Left lung (tissue), 14 donors: ENCODE measurements at places on chromosomes 1 and 21. TPM values are rescaled to one million over a fixed set of nuclear protein-coding genes. Genes with fewer than 3 reads are reported as not detected.

DNA sequence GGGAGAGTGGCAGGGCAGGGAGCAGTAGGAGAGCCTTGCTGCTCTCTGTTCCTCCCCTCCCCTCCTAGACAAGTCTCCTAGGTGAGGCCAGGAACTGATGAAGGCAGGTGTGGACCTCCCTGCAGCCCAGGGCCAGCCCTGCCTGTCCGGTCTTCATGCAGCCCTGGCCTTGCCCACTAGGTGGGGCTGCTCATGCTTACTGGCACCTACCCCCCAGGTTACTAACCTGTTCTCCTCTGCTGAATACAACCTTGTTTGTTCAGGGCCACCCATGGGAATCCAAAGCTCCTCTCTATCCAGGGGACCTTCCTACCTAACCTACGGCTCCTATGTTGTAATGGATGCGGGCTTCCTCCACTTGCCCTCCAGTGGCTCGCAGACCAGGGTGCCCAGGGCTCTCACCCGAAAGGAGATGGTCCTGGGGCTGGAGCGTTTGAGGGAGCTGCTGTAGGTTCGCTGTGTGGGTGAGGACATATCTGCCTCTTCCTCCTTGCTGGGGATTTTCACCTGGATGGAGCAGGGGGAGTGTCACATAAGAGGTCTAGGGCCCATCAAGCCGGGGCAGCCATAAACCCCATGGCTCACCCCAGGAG, 7.9 kb upstream of the TNNT2 start:
- peak; percentile 85 for DNase-seq

DNA sequence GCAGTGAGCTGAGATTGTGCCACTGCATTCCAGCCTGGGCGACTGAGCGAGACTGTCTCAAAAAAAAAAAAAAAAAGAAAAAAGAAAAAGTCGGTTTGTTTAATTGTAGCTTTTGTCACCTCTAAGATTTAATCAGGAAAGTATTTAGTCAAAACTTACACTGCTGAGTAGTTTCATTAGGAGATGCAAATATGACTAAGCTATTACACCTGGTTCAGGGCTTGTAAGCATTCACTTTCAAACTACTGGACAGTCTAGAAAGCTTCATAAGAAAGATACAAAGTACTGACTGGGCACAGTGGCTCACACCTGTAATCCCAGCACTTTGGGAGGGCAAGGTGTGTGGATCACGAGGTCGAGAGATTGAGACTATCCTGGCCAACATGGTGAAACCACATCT, 75.9 kb upstream of the CACYBP start:
- DNase-seq, result no peak

TNFAIP8L2 gene
- polyA plus RNA-seq, result 3.2 TPM

DNA sequence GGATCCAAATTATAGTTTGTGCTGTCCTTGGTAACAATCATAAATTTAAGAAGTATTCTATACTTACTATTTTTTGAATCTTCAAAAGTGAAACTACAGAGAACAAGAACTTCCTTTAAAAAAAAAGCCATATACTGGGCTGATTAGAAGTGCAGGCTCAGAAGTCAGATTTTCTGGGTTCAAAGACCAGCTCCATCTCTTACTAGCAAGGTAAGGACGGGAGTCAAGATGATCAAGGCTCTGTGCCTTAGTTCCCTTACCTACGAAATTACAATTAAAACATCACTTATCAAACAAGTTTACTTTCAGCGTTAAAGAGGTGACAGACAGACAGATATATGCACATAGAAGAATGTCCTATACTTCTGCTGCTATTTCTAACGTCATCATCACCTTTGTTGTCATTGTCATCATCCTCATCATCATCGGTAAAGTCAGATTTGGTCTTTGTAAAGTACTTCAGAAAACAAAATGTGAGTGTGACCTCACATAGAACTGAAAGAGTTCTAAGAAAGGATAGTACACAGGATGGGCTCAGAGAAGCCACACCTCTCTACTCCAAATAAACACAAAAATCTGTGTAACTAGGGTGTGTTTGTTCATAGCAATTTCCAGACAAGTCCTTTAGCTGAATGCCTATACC, 178.7 kb downstream of the VAV3 start:
- DNase-seq, result no peak

GRCh38 chr1:19462781-19463503, 22.4 kb downstream of the CAPZB start:
- DNase-seq, result no peak

DNA sequence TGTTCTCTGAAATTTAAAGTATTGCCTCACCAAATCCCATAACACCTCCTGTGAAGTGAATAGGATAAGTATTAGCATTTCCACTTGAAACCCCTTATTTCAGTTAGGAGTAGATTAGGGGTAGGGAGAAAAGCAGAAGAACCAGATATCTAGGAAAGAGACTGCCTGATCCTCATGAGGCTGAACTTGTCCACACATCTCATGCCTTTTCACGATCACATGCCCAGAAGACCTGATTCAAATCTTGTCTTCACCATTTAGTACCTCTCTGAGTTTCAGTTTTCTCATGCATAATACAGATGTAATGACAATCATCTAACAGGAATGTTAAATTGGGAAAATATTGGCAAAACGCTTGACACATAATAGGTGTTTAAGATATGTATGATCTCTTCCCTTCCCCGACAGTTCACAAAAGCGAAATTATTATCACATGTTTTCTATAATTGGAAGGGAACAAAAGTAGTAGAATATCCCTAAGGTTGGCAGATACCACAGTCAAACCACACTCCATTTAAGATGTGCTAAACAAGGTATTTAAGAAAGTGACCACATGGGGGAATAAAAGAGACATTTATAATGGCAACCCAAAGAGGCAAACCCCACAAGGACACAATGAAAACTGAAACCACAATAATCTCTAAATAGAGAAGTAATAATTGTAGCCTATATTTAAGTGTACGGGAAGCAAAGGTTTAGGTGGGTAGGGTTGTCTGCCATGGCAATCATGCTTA, 25.2 kb downstream of the GFI1 start:
- no peak for DNase-seq

GRCh38 chr21:14383596-14384180, 742 bp upstream of the HSPA13 start:
- DNase-seq, result peak; percentile 37

- DNase-seq, result no peak
Observed at GRCh38 chr1:96703186-96703585, 18.4 kb upstream of the PTBP2 start.

GRCh38 chr21:39341249-39341923, 7.5 kb downstream of the HMGN1 start:
- DNase-seq, result no peak

- no peak for DNase-seq
Observed at GRCh38 chr1:171277534-171277933, 29.2 kb downstream of the FMO1 start.

DNA sequence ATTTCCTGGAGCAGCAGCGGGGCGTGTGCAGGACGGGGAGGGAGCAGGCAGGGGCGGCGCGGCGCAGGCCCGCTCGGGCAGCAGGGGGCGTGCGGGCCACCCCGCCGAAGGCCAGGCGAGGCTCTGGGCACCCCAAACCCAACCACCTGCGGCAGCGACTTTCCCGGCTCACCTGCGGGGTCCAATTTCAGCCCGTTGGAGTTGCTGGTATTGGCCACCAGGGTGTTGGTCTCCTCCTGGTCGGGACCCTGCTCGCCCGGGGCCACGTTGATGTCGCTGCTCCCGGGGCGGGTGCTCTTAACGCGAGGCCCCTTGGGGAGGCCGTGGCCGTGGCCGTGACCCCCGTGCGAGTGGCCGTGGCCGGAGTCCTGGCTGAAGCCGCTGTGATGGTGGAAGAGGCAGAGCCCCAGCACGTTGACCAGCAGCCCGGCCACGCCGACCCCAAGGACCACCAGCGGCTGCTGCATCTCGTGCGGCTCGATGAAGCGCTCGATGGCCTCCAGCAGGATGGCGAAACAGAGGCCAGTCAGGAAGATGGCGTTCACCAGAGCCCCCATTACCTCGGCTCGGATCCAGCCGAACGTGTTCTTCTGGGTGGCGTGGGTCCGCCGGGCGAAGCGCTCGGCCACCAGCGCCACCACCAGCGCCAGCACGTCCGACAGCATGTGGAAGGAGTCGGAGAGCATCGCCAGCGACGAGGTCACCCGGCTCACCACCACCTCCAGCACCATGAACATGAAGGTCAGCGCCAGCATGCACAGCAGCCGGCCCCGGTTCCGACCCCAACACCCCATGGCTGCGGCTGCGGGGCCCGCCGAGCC, 932 bp downstream of the SLC30A1 start:
- peak; percentile 97 for DNase-seq

DNA sequence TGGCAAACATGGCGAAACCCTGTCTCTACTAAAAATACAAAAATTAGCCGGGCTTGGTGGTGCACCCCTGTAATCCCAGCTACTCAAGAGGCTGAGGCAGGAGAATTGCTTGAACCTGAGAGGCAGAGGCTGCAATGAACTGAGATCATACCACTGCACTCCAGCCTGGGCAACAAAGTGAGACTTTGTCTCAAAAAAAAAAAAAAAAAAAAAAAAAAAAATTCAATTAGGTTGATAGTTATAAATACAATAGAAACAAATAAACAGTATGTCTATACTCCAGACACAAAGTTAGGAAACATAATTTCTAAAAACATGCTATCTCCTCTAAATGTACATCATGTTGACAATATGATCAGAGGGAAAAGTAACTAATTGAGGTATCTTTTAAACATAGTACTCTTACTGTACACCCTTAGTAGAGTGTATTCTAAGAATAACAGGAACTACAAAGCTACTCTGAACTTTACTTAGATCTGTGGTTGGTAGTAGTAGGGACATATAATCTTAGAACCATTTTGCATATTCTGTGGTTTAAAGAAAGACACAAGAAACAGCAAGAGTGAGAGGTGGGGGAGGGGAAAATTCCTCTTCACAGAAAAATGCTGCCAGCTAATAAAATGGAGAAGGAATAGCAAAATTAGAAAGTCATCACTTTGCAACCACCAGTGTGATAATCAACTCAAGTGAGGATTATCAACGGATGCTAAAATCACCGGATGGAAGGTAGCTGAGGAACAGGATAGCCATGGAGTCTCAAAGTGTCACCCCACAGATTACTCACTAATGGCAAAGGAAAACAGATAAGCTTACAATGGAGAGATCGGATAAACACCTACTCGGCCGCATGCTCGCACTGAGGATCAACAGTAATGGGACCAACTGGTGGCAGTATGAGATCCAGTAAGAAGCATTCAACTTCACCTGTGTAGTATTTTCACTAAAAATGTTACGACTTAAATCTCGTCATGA, 35.0 kb downstream of the MTOR start:
- DNase-seq, result no peak

DNA sequence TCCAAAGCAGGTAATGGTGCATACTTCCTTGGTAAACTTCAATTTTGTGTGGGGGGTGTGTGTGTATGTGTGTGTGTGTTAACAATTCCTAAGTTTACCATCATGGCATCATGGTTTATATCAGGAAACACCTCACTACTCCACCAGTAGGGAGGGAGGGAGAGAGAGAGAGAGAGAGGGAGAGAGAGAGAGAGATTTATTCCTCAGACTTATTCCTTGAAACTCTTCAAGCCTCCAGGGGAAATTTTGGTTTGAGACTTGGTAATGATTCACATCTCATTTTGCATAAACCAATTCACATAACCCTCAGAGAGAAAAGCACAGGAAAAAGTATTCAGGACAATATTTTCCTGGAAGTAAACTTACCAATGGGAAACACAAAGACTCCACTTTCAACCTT, 115.0 kb downstream of the TTLL7 start:
- DNase-seq, result no peak

GRCh38 chr1:57361516-57361915, 62.3 kb downstream of the DAB1 start:
- DNase-seq, result no peak

DNA sequence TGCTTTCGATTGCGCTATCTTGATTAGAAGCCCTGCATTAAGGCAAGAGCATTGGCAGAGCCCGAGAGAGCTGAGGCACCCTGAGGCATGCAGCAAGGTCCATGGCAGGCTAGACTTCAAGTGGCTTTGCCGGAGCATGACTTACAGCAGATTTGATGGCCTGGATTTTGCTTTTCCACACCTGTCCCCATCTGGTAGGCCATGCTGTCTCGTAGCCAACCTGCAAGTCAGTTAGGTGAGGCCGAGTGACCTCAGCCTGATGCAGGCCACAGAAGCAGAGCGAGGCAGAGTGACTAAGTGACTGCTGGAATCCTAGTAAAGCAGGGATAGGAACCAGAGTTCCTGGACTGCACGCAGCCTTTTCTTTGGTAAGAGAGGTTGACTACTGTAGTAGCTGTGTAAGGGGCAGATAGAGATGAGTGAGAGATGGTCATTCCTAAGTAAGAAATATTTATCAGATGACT, 148.9 kb downstream of the PBX1 start:
- no peak for DNase-seq

DNA sequence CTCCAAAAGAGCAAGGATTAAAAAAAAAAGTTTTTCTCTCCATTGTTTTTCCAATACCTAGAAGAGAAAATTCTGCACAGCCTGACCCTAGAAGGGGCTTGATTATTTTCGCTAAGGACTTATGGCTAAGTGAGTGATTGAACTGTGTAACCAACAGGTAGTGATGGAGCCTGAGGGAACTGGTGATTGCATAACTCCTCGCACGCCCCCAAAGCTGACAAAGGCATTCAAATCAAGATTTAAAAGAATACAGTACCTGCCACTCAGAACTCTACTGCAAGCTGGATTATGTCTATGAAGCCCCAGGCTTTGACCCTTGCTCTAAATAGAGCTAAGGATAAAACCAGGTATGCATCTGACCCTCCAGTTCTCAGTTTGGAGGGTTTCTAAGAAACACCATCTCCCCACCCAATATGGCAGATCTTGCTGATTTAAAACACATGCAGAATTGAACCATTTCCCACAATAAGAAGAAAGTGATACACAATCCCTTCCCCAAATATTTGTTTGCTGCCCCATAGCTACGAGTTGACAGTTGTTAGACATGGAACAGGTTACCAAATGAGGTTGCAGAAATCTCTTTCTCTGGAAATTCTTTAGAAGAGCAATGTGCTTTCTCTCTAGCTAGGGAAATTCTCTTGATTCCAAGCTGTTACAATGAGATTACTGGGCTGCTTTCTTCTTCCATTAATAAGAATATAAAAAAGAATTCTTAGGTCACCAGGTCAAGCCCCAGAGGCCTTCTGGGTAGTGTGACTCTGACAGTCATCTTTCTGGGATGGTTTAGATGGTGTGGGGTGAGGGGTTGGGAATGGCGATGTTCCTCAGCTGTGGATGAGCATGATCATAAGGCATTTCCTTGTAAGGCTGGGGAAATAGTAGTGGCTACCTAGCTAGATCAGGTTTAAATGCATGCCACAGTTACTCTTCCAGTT, 35.1 kb downstream of the FGGY start:
- DNase-seq, result no peak

GRCh38 chr1:89254658-89255287, 17.9 kb downstream of the GBP5 start:
- peak; percentile 14 for DNase-seq

- DNase-seq, result no peak
Observed at GRCh38 chr1:183417772-183418491, at the start of gene NMNAT2. Gene NMNAT2, minus strand, starts transcription at chr1:183418380. Its CDS starts 113 bp downstream, at chr1:183418267.

DNA sequence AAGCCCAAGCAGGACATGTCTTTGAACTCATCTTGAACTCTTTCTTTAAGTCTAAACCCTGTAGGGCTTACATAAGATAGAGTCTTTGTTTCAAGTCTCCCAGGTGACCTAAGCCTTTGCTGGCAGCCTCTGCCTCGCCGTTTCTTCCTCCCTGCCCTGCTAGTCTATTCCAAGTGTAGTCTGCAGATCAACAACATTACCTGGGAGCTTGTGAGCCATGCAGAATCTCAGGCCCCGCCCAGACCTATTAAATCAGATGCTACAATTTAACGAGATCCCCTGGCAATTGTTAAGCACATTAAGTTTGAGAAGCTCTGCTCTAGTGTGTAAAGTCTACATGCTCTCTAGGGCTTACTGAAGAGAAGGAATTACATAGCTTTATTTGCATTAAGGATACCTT, 271.6 kb downstream of the PBX1 start:
- no peak for DNase-seq

PTAFR gene
- polyA plus RNA-seq, result 2.5 TPM

FCRL1 gene
- 0.16 TPM for polyA plus RNA-seq
